Stimulated activated CD8-positive, alpha-beta memory T cell treated with anti-CD3 and anti-CD28 coated beads, Interleukin-4, amount 100 ng/mL, for 1 hour (primary cell): ENCODE measurements at places on chromosomes 11 and 22.

DNA sequence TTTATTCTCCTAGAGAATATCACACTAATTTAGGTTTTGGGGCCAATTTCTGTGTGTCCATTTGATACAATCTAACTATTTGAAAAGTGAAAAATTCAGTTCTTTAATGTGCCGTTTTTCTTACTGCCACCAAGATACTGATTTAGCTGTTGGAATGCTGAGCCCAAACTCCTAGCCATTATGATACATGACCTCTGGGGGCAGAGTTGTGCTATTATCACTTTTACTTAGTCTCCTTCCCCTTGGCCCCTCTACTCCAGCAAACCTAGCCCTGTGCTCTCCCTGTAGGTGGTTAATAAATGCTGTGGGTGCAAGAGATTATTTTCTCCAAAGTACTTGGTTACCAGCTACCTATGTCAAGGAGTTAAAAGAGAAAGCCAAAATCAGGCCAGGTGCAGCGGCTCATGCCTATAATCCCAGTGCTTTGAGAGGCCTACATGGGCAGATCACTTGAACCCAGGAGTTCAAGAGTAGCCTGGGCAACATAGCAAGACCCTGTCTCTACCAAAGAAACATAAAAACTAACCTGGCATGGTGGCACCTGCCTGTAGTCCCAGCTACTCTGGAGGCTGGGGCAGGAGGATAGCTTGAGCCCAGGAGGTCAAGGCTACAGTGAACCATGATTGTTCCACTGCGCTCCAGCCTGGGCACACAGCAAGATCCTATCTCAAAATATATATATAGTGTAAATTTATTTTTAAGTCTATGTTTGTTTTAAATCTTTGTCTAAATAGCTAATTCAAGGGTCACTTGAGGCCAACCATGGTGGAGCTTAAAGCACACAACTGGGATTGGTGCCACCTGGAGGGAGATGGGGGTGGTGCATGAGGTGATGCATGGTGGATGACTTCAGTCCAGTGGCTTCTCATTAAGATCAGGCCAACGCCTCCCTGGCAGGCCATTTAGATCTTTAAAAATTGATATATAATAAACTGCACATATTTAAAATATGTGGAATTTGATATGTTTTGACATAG is 193.2 kb upstream of the PLET1 start:
- no peak for DNase-seq

DNA sequence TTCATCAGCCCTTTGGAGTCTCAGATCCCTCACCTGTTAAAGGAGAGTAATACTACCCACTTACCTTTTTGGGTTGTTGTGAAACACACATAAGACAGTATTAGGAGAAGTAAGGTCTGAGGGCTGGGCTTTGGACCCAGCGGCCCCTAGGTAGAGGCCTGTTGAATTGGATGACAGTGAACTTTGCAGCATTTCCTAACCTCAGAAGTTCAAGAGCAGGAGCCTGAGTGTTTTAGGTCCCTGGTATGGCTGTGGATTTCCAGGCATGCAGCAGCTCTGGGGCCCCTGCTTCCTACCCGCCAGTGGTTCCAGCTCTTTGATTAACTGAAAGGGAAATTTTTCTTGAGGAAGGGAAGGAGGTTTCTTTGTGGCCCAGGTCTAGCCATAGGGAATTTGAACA is 58.9 kb downstream of the TEAD1 start:
- no peak for DNase-seq

- DNase-seq, result no peak
Measured at GRCh38 chr11:94513091-94513490, 830 bp downstream of the C11orf97 start.

- no peak for DNase-seq
Measured at GRCh38 chr11:130118165-130118564, 41.4 kb upstream of the ST14 start.

GRCh38 chr11:58907780-58908179 is 31.5 kb upstream of the GLYATL1 start:
- no peak for DNase-seq

DNA sequence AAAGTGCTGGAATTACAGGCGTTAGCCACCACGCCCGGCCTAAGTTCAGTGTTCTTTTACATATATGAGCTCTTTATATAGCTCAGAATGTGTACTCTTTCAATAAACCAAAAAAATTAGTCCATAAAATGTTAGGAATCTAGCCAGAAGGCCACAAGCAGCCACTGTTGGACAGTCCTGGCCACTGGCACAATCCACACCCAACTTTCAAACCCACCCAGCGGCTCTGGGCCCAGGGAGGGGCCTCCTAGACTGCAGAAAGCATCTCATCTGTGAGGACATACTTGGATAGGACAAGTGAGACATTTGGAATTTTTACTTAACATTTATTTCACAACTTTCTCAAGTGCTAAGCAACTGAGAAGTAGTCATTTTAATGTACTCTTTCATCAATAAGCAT is 6.4 kb downstream of the PACSIN2 start:
- no peak for DNase-seq

DNA sequence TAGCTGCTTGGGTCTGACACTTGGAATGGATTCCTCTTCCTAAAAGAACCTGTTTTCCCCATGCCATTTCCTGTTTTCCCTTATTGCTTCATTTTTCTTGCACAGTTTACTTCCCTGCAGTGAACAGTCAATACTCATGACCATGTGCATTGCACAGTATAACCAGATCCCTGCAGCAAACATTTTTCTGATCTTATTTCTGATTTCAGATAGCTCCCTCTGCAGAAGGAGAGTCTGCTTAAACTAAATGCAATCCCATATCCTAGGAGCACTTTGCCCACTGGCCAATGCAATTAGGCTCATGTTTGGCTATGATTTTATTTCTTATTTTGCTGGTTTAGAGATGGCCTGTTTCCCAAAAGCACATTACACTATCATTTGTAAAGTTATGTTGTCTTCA is 96.7 kb upstream of the CD44 start:
- no peak for DNase-seq

DNA sequence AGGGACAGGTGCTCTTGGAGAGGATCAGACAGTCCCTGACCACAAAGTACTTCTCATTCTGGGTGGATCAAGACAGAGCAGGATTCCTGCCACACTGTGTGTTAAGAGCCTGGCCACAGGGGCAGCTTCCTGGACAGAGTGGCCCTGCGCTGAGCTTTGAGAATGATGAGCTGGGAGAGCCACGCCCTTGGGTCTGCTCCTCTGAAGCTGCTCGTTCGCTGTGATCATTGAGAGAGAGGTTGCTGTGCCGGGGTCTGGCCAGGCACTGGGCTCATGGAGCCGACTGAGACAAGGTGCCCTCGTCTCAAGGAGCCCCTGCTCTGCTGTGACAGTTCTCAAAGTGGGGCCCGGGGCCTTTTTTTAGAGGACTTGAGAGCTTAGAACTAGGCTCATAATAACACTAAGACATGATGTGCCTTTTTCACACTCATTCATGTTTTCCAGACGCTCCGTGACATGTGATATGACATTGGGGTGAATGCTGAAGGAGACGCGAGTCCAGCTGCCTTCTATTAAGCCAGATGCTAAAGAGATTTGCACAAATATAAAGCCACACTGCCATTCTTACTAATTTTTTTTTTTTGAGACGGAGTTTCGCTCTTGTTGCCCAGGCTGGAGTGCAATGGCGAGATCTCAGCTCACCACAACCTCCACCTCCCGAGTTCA is 1.6 kb upstream of the MFRP start:
- DNase-seq, result no peak

DNA sequence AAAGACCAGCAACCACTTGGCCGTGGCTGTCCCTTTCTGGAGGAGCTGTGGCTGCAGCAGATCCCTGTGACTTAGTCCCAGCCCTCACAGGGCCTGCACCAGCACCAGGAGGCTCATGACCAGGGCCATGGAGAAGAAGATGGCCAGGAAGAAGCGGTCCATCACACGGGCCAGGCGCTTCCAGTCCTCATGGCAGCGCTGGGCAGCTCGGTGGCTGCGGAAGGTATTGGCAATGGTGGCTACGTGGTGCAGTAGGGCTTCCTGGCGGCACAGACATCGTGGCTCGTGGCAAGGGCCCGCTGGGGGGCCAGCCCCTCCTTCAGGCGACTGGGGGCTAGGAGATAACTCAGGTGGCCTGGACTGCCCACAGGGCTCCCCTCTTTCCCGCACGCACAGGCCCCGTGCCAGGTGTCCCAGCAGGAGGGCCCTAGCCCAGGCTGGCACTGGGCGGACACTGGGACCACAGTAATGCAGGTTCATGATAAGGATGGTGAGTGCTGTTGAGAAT is 5.1 kb downstream of the CHRNA10 start:
- no peak for DNase-seq

- no peak for DNase-seq
Measured at GRCh38 chr11:47532597-47533213, 20.2 kb downstream of the CELF1 start.

DNA sequence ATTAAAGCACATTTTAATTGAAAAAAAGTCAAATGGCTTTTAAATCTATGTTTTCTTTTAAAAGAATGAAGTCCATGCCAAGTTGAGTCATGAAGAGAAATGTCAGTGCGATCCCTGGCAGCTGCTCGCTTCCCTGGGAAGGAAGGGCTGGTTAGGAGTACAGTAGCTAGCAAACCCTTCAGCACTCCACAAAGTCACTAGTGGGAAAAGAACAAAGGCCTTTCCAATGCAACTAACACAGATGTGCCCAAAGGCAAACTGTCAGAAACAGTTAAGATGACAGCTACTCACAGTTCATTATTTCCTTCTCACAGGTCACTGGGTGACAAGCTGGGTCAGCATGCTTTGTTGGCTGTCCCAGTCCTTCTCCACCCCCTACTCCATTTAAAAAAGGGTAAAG is 308.7 kb downstream of the DCDC1 start:
- no peak for DNase-seq

- no peak for DNase-seq
Measured at GRCh38 chr11:2377511-2378443, 667 bp downstream of the CD81 start.

GRCh38 chr11:130144861-130145281 is 14.7 kb upstream of the ST14 start:
- no peak for DNase-seq

DNA sequence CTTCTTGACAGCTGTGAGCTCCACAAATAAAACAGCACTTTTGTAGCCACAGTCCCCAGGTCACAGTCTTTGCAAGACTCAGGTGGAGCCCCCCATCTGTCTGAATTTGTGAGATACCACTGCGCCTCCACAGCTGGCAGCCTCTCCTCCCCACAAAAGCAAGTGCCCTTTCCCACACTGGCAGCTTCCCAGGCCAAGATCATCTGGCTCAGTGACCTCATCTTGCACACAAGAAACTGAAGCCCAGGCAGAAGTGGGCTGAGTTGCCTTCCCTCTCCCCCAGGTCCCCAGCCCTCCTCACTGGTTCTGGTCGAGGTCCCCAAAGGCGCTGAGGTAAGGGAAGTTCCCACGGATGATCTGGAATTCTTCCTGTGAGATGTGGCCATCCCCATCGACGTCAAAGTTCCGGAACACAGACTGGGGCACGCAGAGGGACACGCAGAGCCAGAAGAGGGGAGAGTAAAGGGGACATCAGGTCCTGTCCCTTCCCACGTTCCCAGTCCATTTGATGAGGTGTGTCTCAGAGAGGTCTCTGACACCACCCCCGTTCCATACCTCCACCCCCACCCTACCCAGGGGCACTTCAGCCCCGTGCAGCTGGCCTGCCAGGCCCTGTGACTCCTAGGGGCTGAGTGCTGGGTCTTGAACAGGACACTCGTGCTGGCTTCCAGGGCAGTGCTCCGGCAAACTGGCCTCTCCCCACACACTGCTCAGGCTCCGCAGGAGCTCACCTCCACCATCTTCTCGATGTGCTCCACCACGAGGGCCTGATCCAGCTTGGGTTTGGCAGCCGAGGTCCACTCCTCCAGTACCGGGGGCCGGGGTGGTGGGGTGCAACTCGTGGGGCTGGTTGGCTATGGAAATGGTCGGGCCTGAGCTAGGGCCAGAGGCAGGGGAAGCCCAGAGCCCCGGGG is 8.9 kb downstream of the RASGRP2 start:
- DNase-seq, result no peak

DNA sequence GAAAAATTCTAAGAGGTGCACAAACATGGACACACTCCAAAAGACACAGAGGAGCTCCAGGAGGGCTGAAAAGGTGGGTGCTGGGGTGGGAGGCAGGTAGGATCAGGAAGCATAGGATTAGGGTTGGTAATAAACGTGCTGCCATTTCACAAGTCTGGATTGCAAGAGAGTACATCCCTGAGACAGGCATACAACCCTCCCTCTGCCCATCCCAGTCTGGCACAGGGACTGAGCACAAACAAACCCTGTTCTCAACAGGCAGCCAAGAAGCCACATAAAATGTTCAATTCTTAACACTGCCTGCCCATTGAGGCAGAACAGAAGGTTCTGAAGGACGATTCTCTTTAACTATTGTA is 18.5 kb downstream of the SLC35F2 start:
- DNase-seq, result no peak

DNA sequence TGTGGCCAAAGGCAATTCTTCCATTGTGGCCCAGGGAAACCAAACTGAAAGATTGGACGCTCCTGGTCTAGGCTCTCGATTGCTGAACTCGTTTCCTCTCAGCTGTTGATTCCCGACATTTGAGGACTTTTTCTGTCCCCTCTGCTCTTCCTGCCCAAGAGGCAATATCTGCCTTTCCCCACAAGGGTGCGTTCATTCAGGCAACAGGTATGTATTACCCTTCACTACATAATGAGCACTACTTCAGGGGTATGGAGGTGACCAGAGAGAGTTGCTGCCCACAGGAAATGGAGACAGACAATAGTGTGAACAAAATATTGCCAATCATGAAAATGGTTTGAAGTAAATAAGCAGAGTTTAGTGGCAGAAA is 8.2 kb downstream of the PTH start:
- no peak for DNase-seq

GRCh38 chr11:64231546-64231945 is 1.2 kb downstream of the DNAJC4 start:
- DNase-seq, result no peak

- DNase-seq, result no peak
Measured at GRCh38 chr11:19727246-19727645, 14.6 kb downstream of the NAV2 start.

GRCh38 chr22:49086181-49086580 is 741.5 kb downstream of the BRD1 start:
- no peak for DNase-seq

- DNase-seq, result no peak
Measured at GRCh38 chr11:119166368-119167076, 2.0 kb upstream of the NLRX1 start.

GRCh38 chr11:58963551-58964104 is 24.3 kb downstream of the GLYATL1 start:
- DNase-seq, result no peak

GRCh38 chr11:65778431-65778900 is 2.3 kb downstream of the AP5B1 start:
- DNase-seq, result no peak
